ENCODE measurements at places on chromosomes 7 and 10.
A peak's percentile ranks its signal among the peaks of the same experiment; 100 is the strongest.

DNA sequence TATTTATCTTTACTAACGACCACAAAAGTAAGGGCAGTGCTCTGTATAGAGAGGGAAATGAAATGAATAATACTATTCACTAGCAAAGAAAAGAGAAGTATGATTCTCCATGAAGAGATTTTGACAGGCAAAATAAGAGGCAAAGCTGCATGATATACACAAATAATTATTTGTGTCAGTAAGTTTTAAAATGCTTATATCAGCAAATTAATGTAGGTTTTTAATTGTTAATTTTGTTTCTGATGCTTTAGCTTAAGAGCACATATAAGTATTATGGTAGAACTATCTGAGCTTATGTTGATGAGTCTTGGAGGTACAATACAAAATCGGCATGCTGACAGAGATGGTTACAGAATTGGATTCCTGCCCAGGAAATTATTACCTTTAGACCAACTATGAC is 383.1 kb upstream of the VSTM2A start:
- DNase-seq = no peak

DNA sequence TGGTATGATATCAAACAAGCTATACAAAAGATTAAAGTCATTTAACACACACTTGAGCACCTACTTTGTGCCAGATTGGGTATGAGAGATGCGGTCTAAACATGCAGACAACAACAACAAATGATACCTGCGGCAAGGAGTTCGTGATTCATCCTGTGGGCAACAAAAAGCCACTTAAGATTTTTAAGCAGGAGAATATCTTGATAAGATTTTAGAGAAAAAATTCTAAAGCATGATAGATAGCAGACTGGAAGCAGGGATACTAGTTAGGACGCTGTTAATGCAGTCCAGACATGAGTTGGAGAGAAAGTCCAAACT is 1.6 kb upstream of the KBTBD2 start:
- DNase-seq = no peak

GRCh38 chr7:101104193-101104713 is 19.0 kb downstream of the TRIM56 start:
- DNase-seq = no peak

GRCh38 chr10:11578802-11579255 is 32.6 kb downstream of the USP6NL start:
- no peak for DNase-seq

GRCh38 chr7:25853314-25853713 is 298.7 kb upstream of the NFE2L3 start:
- no peak for DNase-seq

DNA sequence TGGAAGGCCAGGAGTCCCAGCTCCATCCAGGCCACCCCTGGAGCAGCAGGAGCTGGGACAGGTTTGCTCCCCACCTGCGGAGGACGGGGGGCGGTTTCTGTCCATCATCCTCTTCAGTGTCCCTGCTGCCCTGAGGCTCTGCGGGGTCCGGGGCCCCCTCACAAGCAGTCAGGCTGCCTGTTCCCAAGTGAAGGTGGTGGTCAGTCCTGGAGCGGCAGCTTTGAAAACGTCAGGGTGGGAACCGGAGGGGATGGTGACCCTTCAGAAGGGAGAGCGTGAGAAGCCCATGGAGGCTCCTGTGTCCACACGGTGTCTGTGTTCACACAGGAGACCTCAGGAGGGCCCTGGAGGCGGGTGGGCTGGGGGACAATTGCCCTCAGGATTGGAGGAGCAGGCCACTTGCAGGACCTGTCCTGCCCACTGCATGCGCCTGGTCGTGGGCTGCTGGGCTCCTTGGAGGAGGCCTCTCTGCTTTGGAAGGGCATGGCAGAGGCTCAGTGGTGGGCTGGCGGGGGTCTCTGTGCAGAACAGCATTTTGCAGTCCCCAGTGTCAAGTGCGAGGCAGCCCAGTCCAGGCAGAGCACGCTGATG is 49.3 kb upstream of the INPP5A start:
- no peak for DNase-seq

DNA sequence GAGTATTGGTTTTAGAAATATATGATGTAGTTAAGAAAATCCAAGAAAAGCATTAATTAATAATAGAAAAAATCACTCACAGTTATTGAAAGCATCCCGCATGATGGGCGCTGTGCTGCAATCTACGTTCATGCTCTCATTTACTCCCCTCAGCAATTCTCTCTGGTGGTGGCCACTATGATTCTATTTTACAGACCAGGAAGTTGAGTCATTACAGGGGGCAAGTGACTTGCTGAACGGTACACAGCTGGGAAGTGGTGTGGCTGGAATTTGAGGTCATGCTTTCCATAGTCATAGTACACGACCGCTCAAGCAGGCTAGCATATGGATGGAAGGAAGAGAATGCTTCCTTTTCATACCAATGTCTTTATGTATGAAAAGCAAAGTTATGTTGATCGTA is 117.4 kb downstream of the TES start:
- DNase-seq = peak; percentile 34

GRCh38 chr10:32332299-32332750 is 14.6 kb downstream of the EPC1 start:
- DNase-seq = no peak

- DNase-seq = no peak
Measured at GRCh38 chr7:44962483-44963251, 16.1 kb downstream of the MYO1G start.

DNA sequence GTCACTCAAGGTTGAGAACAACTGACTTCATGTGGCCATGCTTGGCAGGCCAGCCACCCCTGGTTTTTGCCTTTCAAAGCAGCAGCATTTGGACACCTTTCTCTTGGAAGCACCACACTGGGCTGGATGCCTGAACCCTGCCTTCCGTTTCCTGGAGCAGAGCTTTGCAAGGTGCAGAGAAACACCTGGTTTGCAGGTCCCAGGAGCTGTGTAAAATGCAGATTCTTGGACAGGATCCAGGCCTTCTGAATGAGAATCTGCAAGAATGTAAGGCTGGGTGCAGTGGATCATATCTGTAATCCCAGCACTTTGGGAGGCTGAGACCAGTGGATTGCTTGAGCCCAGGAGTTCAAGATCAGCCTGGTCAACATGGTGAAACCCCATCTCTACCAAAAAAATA is 18.0 kb upstream of the DUSP5 start:
- DNase-seq = no peak

- peak; percentile 5 for DNase-seq
Measured at GRCh38 chr7:101650579-101651081, 21.5 kb upstream of the MYL10 start.

GRCh38 chr10:74821501-74821900 is 4.9 kb upstream of the KAT6B start:
- no peak for DNase-seq

- DNase-seq = no peak
Measured at GRCh38 chr10:22317771-22318565, 1.8 kb downstream of the COMMD3 start.

- peak; percentile 46 for DNase-seq
Measured at GRCh38 chr7:132557489-132558044, 18.7 kb downstream of the PLXNA4 start.

GRCh38 chr7:70312336-70312735 is 714.1 kb downstream of the AUTS2 start:
- no peak for DNase-seq

DNA sequence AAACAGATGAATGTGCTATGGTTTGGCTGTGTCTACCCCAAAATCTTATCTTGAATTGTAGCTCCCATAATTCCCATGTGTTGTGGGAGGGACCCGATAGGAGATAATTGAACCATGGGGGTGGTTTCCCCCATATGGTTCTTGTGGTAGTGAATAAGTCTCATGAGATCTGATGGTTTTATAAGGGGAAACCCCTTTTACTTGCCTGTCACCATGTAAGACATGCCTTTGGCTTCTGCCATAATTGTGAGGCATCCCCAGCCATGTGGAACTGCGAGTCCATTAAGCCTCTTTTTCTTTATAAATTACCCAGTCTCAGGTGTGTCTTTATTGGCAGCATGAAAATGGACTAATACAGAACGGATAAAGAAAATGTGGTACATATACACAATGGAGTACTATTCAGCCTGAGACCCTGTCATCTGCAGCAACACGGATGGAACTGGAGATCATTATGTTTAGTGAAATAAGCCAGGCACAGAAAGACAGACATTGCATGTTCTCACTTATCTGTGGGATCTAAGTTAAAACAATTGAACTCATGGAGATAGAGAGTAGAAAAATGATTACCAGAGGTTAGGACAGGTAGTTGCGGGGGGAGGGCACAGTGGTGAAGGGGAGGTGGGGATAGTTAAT is 587.6 kb upstream of the NRP1 start:
- no peak for DNase-seq

DNA sequence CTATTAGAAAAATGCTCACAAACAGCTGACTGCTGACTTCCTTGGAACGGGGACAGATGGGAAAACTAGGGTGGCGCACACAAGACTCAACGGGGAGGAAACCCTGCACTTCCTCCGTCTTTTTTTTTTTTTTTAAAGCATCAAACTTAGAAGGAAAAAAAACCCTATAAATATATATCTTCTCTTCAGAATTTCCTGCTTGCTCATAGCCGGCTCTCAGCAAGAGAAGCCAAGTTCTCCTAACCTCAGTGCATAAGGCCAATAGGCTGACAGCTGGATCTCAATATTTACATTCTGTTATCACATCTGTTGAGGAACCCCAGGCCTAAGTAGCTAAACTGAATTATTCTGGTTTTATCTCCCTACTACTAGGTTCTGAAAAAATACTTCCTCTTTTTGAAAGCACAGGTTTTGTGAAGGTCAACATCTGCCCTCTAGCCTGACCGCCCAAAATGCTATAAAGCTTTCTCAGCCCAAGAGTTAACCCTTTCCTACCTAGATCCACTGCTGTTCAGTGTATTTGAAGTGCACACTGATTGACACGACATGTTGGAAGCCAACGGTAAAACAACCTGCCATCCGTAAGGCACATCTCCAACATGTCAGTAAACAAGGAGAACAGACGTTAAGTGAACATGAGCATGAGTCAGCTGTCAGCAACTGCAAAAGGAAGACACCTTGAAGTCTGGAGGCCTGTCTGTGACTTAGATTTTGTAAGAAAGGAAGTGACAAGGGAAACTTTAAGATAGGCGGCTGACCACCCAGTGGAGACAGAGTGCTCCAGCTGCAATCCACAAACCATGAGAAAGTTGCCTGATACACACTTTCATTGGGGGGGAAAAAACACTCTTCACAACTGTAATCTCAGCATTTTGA is 83.8 kb downstream of the EBLN1 start:
- no peak for DNase-seq

DNA sequence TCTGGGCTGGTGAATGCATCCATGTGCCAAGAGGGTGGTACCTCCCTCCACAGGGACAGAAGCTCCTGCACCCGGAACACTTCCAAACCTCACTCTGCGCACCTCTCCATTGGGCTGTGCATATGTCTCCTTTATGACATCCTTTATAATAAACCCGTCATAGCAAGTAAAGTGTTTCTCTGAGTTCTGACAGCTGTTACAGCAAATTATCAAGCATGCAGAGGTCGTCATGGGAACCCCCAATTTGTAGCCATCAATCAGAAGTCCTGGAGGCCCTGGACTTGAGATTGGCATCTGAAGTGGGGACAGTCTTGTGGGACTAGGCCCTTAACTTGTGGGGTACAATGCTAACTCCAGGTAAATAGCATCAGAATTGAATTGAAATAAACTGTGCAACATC is 29.4 kb upstream of the PARD3 start:
- DNase-seq = no peak

- DNase-seq = no peak
Measured at GRCh38 chr7:139105484-139105883, 4.0 kb downstream of the ZC3HAV1 start.

- DNase-seq = no peak
Measured at GRCh38 chr10:30095631-30096422, 36.4 kb upstream of the JCAD start.

DNA sequence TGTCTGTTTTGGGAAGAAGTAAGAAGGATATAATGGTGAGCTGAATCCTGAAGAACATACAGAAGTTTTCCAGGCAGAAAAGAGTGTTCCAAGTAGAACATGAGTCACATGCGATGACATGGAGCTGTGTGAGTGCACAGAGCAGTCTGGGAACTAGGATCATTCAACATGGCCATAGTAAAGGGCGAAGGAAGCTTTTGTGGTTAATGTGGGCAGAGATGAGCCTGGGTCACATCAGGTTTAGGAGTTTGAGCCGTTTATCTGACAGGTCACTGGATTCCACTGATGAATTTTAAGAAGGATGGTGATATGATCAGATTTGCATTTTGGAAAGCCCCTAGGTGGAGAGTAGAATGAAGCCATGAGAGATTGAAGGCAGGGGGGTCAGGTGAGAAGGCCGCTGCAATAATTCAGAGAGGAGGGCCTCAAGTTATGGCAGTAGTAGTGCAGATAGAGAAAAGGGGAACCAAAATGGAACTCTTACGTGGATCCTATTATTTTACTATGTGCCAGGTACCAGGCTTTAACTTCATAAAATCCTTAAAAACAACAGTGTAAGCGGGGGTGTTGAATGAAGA is 171.3 kb downstream of the RNLS start:
- DNase-seq = no peak

DNA sequence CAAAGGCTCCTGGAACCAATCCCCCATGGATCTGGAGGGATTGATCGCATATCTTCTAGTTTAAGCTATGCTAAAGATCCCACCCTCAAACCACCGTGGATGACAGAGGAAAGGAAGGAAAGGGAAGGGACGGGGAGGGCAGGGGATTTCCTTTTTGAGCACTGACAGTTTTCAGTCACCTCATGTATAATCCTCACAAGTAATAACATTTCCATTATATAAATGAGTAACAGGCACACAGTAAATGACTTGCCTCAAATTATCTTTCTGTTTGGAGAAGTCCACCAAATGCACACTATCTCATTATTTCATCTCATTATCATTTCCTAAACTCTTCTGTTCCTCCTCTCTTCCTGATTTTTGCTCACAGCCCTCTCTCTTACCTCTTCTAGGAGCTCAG is 127.1 kb upstream of the AOAH start:
- DNase-seq = no peak

- peak; percentile 61 for DNase-seq
Measured at GRCh38 chr7:80277434-80278427, 143.1 kb downstream of the GNAI1 start.

GRCh38 chr7:140525743-140526142 is 46.4 kb upstream of the MKRN1 start:
- peak; percentile 40 for DNase-seq

DNA sequence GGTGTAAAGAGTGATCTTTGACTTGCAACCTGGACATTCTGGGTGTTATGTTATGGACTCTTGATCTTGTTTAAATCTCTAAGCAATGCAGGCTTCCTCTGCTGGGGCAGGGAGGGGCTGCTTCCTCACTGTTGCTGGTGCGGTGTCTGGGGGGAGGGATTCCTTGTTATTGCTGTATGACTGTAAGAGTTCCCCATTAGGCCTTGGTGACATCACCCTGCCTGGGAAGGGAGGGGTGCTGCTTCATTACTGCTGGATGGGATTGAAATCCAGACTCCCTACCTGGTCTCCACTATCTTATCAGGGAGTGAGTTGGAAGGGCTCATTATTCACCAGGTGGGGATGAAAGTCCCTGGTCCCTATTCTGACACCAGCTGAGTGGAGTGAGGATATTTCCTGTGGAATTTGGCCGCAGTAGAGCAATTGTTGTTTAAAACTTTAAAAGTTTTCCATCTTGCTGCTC is 8.8 kb downstream of the OGDH start:
- DNase-seq = peak; percentile 29

- no peak for DNase-seq
Measured at GRCh38 chr7:157306846-157307838, 29.7 kb upstream of the DNAJB6 start.

Measured in fibroblast of the aortic adventitia (primary cell).